T-helper 17 cell (primary cell): ENCODE measurements at places on chromosomes 11 and 22. TPM values are rescaled to one million over a fixed set of nuclear protein-coding genes. Genes with fewer than 3 reads are reported as not detected.
A peak's percentile ranks its signal among the peaks of the same experiment; 100 is the strongest.

CSRP3 gene
- not detected for total RNA-seq

- peaks cover 10% of the 10 kb centered on the region for H3K36me3 ChIP-seq
- H3K4me3 ChIP-seq: no peak overlapping the region
- no peak for DNase-seq
- H3K4me1 ChIP-seq: peaks cover 12% of the 10 kb centered on the region
Observed at GRCh38 chr11:118806400-118806799, 15.4 kb upstream of the DDX6 start.

ELMOD1 gene
- not detected for total RNA-seq

GTSE1 gene
- 0.57 TPM for total RNA-seq

- DNase-seq: no peak
- H3K27ac ChIP-seq: no peak overlapping the region
- no peak overlapping the region for H3K4me3 ChIP-seq
- H3K36me3 ChIP-seq: no peaks in the 10 kb centered on the region
- peaks cover 21% of the 10 kb centered on the region for H3K27me3 ChIP-seq
- H3K4me1 ChIP-seq: no peaks in the 10 kb centered on the region
Observed at GRCh38 chr11:111347723-111348115, 31.4 kb downstream of the POU2AF1 start.

- H3K4me1 ChIP-seq: no peaks in the 10 kb centered on the region
- H3K27me3 ChIP-seq: peaks cover 45% of the 10 kb centered on the region
- no peaks in the 10 kb centered on the region for H3K36me3 ChIP-seq
- no peak overlapping the region for H3K27ac ChIP-seq
Observed at GRCh38 chr11:117723277-117724024, 73.6 kb downstream of the DSCAML1 start.

DNA sequence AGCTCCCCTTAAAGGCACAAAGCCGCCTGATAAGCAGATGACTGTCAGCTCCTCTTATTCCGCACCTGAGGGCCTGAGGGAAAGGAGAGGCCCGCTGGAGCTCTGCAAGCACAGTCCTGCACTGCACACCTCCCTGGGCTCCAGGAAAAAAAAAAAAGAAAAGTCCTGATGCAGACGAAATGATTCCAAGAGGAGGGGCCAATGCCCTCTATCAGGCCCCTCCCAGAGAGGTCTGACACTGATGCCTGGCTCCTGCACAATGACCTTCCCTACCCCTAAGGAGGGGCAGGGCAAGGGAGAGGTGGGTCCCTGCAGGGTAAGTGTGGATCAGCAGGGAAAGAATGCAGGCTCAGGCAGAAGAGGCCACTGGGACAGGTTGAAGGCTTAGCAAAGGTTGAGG, 572.7 kb downstream of the SOX6 start:
- H3K36me3 ChIP-seq: no peaks in the 10 kb centered on the region
- no peak overlapping the region for H3K4me3 ChIP-seq
- H3K27ac ChIP-seq: no peak overlapping the region
- no peak for DNase-seq

DNA sequence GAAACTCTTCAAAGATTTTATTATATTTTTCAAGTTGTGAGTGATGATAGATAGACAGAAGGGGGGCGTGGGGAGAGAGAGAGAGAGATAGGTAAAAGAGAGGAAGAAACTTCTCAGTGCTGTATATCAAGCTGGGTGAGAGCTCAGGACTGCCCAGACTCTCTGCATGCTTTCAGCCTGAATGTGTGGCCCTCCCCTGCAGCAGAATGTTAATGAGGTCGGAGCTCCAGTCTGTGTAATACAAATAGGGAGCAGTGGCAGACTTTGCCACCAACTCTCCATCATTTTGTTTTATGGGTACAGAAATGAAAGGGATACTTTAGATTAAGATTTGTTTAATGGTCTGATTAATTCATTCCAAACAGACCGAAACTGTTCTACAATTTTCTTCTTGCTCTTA, 752.8 kb downstream of the OPCML start:
- no peaks in the 10 kb centered on the region for H3K36me3 ChIP-seq
- no peak for DNase-seq
- peaks cover 5% of the 10 kb centered on the region for H3K27me3 ChIP-seq
- H3K4me1 ChIP-seq: peaks cover 12% of the 10 kb centered on the region

GRCh38 chr11:2945031-2945756, 16.0 kb upstream of the PHLDA2 start:
- H3K27me3 ChIP-seq: no peaks in the 10 kb centered on the region
- H3K4me1 ChIP-seq: peaks cover 31% of the 10 kb centered on the region
- H3K4me3 ChIP-seq: peak overlapping the region; percentile 28

C11orf65 gene
- 0.96 TPM for total RNA-seq

MGAT3 gene
- total RNA-seq: 0.25 TPM

DNA sequence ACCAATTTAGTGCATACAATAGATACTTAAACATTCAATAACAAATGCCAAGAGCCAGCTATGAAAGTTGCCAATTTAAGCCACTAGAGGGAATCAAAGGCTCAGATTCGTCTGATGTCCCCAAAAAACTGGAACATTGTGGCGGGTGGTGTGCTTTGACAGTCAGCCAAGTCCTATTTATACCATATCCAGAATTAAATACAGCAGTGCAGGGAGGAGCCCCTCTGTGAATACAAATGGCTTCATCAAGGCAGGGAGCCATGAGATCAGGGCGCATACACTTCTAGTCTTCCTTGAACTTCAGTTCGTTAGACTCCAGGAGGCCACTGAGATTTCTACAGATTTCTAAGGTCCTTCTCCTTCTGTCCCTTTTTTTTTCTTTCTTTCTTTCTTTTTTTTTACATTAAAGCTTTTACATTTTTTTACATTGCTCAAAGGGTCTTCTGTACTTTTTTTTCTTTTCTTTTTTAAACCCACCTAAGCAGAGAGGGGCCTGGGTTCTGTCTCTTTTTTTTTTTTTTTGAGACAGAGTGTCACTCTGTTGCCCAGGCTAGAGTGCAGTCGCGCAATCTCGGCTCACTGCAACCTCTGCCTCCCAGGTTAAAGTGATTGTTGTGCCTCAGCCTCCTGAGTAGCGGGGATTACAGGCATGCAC, 41.5 kb upstream of the HSPA8 start:
- peaks cover 4% of the 10 kb centered on the region for H3K36me3 ChIP-seq
- peaks cover 25% of the 10 kb centered on the region for H3K4me1 ChIP-seq
- H3K27ac ChIP-seq: peak overlapping the region; percentile 62
- no peak overlapping the region for H3K4me3 ChIP-seq
- H3K27me3 ChIP-seq: no peaks in the 10 kb centered on the region

TRIM64 gene
- total RNA-seq: not detected

GRCh38 chr11:11296434-11296833, 56.6 kb downstream of the CSNK2A3 start:
- H3K36me3 ChIP-seq: no peaks in the 10 kb centered on the region
- H3K27ac ChIP-seq: no peak overlapping the region
- no peak for DNase-seq
- no peaks in the 10 kb centered on the region for H3K4me1 ChIP-seq

BRD1 gene
- 127 TPM for total RNA-seq

PICK1 gene
- 24.5 TPM for total RNA-seq

C22orf15 gene
- 0.81 TPM for total RNA-seq

ART1 gene
- not detected for total RNA-seq

DNA sequence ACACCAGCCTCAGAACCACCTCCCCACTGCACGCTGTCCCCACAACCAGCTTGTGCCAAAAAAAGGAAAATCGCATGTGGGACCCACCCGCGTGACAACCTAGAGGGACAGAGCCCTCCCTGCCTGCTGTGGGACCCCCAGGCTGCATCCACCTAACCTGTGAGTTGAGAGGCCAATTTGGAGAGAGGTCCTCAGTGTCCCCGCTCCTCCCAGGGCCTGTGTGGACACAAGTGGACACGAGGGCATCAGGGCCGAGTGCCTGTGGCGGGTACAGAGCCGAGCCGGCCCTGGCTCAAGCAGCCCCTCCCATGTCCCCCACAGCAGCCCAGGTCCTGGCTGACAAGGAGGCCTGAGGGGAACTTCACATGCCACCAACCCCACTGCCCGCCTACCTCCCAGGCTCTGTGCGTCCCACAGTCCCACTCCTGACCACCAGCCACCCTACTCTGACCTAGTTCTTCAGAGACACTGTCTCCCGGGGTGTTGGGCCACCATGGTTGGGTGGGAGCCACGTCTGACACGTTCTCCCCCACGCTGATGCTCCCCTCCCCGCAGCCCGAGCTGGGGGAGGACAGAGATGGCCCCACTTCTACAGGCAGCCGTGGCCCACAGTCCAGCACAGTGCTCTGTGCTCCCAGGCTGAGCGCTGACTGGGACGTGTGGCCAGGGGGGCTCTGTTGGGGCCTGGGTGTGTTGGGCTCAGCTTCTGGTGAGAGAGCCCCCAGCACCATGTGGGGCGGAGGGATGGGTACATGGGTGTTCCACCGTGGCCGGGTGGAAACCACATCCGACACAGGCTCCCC, 19.2 kb downstream of the SELENOO start:
- H3K4me1 ChIP-seq: no peaks in the 10 kb centered on the region
- DNase-seq: no peak
- H3K36me3 ChIP-seq: no peaks in the 10 kb centered on the region
- no peaks in the 10 kb centered on the region for H3K27me3 ChIP-seq

TMEM126B gene
- total RNA-seq: 25.4 TPM

ADAMTS8 gene
- not detected for total RNA-seq

DNA sequence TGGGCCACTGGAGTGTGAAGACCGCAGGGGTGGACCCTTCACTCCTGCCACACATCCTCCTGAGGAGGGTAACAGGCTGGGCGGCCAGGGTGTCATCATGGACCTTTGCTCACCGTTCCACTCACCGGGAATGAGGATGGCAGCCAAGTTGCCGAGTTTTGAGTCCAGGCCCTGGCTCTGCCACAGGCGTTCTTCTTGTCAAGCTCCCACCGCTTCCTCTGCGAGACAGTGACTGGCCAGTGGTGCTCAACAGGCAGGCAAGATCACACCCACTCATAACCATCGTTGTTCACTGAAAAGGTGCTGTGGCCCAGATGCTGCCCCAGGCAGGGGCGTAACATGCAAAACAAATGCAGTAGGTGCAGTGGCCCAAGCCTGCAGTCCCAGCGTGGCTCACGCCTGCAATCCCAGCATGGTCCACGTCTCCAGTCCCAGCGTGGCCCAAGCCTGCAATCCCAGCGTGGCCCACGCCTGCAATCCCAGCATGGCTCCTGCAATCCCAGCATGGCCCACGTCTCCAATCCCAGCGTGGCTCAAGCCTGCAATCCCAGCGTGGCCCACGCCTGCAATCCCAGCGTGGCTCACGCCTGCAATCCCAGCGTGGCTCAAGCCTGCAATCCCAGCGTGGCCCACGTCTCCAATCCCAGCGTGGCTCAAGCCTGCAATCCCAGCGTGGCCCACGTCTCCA, 5.0 kb upstream of the PANX2 start:
- H3K27me3 ChIP-seq: peaks cover 51% of the 10 kb centered on the region
- H3K36me3 ChIP-seq: peaks cover 8% of the 10 kb centered on the region
- no peak for DNase-seq
- peaks cover 7% of the 10 kb centered on the region for H3K4me1 ChIP-seq
- H3K4me3 ChIP-seq: no peak overlapping the region
- H3K27ac ChIP-seq: no peak overlapping the region

GRCh38 chr11:68678031-68678441, 6.3 kb upstream of the GAL start:
- no peak overlapping the region for H3K4me3 ChIP-seq
- peaks cover 2% of the 10 kb centered on the region for H3K36me3 ChIP-seq
- H3K27ac ChIP-seq: no peak overlapping the region

- peak overlapping the region; percentile 99 for H3K27ac ChIP-seq
- peaks cover 3% of the 10 kb centered on the region for H3K36me3 ChIP-seq
- DNase-seq: no peak
Observed at GRCh38 chr11:36510594-36510942, 496 bp upstream of the TRAF6 start.

DNA sequence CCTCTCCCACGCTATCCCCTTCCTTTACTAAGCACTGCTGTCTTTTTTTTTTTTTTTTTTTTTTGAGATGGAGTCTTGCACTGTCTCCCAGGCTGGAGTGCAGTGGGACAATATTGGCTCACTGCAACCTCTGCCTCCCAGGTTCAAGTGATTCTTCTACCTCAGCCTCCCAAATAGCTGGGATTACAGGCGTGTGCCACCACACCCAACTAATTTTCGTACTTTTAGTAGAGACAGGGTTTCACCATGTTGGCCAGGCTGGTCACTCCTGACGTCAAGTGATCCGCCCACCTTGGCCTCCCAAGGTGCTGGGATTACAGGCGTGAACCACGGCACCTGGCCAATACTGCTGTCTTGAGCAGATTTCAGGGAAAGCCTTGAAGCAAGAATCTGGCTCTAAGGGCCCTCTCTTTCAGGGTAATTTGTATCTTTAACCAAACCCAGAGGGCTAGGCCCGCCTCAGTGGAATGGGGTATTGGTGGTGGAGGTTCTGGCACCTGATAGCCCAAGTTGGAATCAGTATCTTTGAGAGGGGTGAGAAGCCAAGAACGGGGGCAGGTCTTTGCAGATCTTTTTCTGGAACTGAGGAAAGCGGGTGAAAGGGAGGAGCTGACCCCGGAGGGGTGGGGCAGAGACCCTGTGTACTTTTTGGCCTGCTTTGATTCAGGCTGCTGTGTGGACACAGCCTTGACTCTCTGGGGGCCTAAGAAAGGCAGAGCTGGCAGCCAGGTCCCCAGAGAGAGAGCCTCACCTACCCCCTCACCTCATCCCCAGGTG, 37.0 kb downstream of the TRIOBP start:
- H3K4me3 ChIP-seq: no peak overlapping the region
- no peaks in the 10 kb centered on the region for H3K27me3 ChIP-seq
- DNase-seq: no peak
- H3K4me1 ChIP-seq: no peaks in the 10 kb centered on the region
- H3K27ac ChIP-seq: no peak overlapping the region

- peaks cover 5% of the 10 kb centered on the region for H3K4me1 ChIP-seq
- H3K27ac ChIP-seq: peak overlapping the region; percentile 30
- DNase-seq: no peak
- peaks cover 3% of the 10 kb centered on the region for H3K36me3 ChIP-seq
- no peak overlapping the region for H3K4me3 ChIP-seq
Observed at GRCh38 chr11:73445980-73446379, 69.8 kb downstream of the RELT start.

MUC5AC gene
- total RNA-seq: not detected

NXPE2 gene
- total RNA-seq: not detected

DNA sequence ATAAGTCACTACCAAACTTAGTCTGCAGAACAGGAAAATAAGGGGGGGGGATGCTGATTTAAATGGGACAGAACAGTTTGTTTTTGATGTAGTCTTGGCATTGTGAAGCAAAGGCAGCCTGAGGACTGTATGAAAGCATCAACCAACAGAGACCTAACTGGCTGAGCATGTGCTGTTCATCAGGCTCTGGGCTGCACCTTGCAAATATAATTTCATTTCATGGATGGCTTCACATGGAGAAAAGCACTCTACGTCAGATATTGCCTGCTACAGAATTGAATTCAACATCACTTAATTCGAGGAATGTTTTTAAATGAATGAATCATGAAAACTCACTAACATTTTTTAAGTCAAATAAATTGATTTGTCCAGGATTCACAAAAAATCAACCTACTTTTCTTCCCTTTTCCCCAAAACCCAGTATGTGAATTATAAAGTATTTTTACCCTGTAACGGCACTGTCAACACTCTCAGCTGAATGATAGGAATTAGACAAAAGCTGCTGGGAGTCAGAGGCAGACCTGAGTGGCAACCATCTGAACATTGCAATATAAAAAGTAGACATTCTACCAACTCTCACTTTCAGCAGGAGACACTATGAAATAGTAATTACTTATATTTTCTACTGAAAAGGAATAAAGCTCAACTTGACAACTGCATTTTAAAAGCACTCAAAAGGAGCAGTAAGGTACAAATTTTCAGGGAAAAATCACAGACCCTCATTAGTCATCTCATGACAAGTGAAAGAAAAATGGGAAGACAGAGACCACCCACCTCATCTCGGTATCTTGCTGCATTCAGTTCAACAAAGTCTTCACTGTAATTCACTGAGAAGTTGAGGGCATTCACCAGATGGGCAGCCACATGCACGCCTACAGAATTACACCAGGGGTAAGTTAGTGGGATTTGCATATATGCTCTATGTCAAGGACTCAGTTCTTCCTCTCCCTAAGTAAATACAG, 47.5 kb downstream of the NOX4 start:
- no peak overlapping the region for H3K27ac ChIP-seq
- no peak for DNase-seq
- no peaks in the 10 kb centered on the region for H3K27me3 ChIP-seq
- H3K4me3 ChIP-seq: no peak overlapping the region
- no peaks in the 10 kb centered on the region for H3K36me3 ChIP-seq
- H3K4me1 ChIP-seq: no peaks in the 10 kb centered on the region
